ENCODE measurements at places on chromosomes 16 and 17.

GRCh38 chr16:84379008-84379708 lies 10.8 kb downstream of the ATP2C2 start:
- no peak for DNase-seq

DNA sequence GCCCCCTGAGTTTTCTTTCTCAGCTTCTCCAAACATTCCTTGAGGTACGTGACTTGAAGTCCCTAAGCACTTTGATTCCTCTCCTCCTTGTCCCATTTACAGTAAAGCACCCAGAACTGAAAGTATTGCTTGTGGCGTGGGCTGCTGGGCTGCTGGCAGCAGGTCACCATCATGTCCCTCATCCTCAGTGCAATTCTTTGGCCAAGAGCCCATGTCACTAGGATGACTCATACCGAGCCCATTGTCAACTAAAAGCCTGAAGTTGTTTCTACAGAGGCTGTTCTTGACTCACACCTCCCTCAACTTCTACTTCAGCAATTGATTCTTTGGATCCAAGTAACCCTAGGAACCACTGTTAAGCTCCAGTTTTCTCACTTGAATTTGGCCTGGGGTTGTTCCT lies 54.3 kb downstream of the KPNA2 start:
- no peak for DNase-seq

GRCh38 chr16:31074814-31075183 lies 577 bp downstream of the ZNF646 start:
- no peak for DNase-seq

DNA sequence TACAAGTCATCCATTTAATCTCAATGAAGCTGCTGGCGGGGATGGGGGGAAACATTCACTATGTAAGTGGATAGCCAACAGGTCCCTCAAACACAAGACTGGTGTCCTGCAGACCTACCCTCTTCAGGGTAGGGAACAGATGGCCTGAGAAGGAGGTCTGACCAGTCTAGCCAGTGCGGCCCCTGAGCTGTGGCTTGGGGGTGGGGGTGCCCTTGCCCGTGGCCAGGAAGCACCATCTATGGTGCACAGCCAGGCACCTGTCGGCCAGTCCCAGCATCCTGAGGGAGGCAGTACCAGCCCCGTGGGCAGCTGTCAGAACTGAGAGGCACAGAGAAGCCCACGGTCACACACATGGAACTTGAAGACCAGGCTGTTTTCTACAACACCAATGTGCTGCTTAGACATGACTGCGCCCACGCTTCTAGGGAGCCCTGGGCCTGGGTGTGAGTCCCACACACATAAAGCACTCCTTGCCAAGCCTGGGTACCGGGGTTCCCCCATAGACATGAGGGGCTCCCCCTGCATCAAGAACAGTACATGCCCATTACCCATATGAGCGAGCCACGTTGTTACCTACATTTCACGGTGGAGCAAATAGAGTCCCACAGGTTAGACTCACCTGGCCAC lies 40.9 kb downstream of the RMI2 start:
- DNase-seq = no peak

GRCh38 chr16:8623634-8624033 lies 2.1 kb downstream of the METTL22 start:
- no peak for DNase-seq

DNA sequence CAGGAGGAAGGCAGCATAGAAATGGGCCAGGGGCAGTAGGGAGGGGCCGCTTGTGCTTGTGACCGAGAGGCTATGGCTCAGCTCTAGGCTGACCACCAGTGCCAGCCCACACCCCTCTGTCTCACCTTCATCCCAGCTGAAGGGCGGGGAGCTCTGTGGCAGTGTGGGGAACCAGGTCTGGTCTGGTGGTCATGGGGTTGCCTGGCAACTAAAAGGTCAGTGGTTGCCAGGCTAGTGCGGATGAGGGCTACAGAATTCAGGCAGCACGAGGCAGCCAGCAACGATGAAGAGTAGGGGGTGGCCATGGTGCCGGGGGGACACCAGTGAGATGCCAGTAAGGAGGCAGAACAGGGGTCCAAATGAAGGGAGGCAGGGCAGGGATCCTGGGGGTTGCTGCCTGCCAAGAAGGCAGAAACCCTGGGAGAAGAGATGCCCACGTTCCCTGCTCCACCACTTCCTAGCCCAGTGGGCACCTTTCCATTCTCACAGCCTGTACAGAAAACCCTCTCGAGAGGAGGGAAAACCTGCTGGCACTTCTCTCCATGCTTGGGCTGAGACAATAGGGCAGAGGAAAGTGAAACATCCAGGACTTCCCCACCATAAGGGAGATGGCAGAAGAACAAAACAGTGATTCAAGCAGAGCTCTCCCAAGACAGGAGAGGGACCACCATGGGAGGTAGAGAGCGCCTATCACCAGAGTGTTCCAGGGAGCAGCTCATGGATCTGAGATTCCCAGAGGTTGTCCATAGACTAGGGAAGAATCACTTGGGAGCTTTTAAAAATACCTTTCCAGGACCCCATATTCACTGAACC lies 39.7 kb downstream of the SRCIN1 start:
- no peak for DNase-seq

GRCh38 chr17:15883617-15884111 lies 61.3 kb upstream of the ADORA2B start:
- DNase-seq = no peak

- no peak for DNase-seq
These were observed 15.4 kb downstream of the SCO1 start for GRCh38 chr17:10681866-10682446.
